Left lung (tissue), 14 donors: ENCODE measurements at places on chromosomes 3 and 15. TPM values are rescaled to one million over a fixed set of nuclear protein-coding genes. Genes with fewer than 3 reads are reported as not detected.

The C3orf49 gene
- not detected for total RNA-seq

The ANKRD34C gene
- not detected for total RNA-seq

The B3GNT5 gene
- total RNA-seq = 21.7 TPM

The FRMD5 gene
- 2.4 TPM for total RNA-seq

The GHSR gene
- not detected for total RNA-seq

The SV2B gene
- total RNA-seq = 0.99 TPM

The C3orf80 gene
- total RNA-seq = 0.55 TPM

The CCRL2 gene
- 18.9 TPM for total RNA-seq

The ECT2 gene
- total RNA-seq = 29.7 TPM

The NLGN1 gene
- total RNA-seq = 4.3 TPM

The PLAAT1 gene
- 0.26 TPM for total RNA-seq

The CFAP100 gene
- total RNA-seq = not detected

The ZMYND10 gene
- 1.6 TPM for total RNA-seq

The SAMMSON gene
- not detected for total RNA-seq
